ENCODE measurements at places on chromosomes 12 and 14.

- no peak for DNase-seq
Observed at GRCh38 chr12:47188576-47189441, 109.0 kb upstream of the AMIGO2 start.

GRCh38 chr14:50319721-50320120, 7.6 kb downstream of the DMAC2L start:
- no peak for DNase-seq

- no peak for DNase-seq
Observed at GRCh38 chr14:87522575-87522974, 470.4 kb downstream of the GALC start.

GRCh38 chr14:103871596-103872480, 24.5 kb upstream of the PPP1R13B start:
- no peak for DNase-seq

GRCh38 chr14:105468621-105469241, 5.9 kb upstream of the CRIP2 start:
- DNase-seq, result peak; percentile 56

GRCh38 chr14:84421621-84422020, 1108.3 kb upstream of the FLRT2 start:
- no peak for DNase-seq

GRCh38 chr14:100150932-100151587, 8.4 kb downstream of the DEGS2 start:
- DNase-seq, result no peak

DNA sequence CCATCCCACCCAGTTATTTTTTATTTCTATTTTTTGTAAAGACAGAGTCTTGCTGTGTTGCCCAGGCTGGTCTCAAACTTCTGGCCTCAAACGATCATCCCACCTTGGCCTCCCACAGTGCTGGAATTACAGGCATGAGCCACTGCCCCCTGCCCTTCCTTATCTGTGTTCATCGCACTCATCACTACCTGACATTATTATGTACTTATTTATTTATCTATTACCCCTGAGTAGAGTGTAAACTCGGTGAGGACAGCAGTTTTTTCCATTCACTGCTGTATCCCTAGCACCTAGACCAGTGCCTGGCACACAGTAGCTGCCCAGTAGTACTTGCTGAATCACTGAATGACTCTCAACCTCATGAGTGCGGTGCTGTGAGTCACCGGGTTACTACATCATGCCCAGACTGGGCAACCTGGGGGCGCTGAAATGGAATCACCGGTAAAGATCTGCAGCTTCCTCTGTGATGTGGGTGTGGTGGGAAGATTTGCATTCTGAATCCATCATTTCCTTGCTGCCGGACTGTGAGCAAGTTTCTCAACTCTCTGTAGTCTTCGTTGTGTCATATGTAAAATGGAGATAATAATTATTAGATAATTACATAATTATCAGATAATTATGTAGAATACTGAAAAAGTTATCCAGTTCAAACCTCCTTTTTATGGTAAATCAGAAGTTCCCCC, 81.9 kb upstream of the USP44 start:
- no peak for DNase-seq

DNA sequence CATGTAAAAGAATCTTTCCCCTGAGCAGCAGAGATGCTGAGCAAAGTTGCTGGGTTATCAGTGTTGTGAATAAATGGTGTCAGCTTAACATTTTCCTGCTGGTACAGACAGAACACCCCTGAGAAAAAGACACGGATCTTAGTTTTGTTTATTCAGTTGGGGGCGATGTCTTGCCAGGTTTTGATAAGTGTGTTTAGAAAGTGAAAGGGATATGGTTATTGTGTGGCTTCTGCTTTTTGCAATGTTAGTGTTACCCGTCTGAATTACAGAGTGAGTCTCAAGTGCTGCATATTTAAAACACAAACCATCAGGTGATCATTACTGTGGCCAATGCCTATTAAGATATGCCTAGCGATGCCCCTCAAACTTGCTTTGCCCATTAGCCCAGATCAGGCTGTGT, 864.6 kb upstream of the SEL1L start:
- DNase-seq, result no peak

Measured in hypothalamus (tissue), 51 donors.